Hindlimb muscle (tissue), 1 donor: ENCODE measurements at places on chromosomes 7 and 10.
A peak's percentile ranks its signal among the peaks of the same experiment; 100 is the strongest.

DNA sequence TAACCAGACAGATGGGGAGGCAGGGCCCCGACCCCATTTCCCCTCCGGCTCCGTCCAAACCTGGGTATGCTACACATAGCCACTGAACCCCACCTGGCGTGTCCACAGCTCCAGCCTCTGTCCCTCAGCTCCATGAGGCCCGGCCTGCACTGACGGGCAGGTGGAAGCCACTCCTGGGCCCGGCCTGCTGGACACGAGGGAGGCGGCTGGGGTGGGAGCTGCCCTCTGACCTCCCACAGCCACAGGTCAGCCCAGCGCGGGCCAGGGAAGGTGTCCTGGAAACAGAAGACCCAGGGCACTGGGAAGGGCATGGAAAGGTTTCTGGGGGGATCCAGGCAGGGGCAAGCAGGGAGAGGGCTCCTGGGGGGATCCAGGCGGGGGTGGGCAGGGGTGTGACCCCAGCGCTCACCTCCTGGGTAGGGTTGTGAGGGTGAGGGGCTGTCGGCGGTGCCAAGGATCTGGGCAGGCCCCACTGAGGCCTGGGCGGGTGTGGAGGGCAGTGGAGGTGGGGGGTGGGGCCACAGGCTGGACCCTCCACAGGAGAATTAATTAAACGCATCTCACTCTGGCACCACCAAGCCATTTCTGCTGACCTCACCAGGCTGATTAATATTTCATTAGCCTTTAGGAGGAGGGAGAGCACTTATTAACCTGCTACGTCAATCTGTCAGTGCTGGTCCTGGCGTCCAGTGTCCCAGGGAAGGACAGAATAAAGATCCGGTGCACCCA is 108.9 kb downstream of the UNCX start:
- no peak for DNase-seq

DNA sequence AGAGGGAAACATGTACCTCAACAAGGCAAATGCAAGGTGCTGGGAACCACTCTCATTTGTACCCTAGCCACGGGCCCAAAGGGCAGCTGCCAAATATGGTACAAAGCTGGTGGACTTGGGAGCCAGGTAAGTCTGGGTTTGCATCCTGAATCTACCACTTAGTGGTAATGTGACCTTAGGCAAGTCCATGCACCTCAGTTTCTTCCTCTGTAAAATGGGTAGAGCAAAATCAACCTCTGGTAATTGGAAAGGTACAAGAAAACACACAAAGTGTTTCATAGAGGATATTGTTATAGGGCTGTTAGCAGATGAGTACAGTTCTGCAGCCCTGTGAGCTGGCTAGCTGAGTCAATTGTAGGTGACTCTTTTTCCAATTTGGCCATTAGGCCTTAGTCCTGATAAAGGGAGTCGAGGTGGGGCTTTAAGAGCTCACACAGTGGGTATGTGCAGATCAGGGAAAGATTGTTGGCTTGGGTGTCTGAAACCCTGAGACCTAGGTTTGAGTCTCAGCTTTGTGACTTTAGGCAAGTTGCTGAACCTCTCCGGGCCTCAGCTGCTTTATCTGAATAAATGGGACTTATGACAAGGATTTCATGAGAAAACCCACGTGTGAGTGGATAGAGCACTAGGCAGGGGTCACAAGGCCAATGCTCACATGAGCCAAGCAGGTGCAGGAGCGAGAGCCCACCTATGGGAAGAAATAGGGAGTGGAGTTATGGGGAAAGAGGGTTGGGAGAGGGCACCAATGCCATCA is 121.3 kb upstream of the GDF10 start:
- DNase-seq: no peak

DNA sequence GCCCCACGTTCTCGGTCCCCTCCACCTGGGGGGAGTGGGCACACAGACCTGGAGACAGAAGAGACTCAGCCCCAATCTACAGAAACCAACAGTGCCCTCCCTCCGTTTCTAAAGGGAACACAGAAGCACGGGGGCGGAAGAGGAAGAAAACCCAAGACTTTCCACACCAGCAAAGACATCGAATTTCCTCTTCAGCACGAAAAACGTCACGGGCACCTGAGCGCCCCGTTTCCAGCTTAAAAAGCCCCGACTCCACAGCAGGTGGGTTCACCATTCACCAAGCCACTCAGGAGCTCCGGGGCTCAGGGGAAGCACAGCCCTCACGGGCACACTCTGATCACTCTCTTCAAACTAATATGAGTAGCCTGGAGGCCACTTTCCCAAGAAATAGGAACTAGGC is 19.6 kb downstream of the NUDT1 start:
- DNase-seq: no peak

DNA sequence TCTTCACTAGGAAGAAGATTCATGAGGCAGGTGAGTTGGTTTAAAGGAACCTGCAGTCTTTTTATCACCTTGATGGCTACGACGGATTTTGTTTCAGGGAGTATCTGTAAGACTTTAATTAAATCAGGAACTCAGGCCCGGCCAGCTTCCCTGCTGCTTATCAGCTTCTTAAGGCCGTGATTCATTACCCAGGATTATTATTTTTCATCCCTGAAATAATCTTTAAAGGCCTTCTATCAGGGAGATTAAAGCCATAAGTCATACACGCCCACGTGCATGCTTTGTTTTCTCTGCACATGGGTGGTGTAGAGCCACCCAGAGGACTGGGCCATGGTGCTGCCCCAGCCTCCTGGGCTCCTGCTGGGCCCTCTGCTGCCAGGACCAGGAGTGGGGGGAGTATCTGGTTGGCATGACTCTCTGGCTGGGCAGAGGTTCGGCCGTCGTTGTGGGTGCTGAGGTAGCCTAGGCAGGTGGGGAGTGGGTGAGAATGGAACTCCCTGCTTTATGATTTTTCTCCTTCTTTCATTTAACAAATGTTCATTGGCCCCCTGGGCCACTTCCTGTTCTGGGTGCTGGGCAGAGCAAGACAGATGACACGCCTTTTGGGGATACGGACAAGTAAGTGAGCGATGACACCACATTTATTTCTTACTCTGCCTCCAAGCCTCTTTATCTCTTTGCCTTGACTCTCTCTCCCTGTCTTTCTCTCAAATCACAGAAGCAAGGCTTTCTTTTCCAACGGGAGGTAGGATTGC is 39.0 kb upstream of the PCBD1 start:
- no peak for DNase-seq

GRCh38 chr7:46033592-46033991 is 112.5 kb upstream of the IGFBP3 start:
- no peak for DNase-seq

DNA sequence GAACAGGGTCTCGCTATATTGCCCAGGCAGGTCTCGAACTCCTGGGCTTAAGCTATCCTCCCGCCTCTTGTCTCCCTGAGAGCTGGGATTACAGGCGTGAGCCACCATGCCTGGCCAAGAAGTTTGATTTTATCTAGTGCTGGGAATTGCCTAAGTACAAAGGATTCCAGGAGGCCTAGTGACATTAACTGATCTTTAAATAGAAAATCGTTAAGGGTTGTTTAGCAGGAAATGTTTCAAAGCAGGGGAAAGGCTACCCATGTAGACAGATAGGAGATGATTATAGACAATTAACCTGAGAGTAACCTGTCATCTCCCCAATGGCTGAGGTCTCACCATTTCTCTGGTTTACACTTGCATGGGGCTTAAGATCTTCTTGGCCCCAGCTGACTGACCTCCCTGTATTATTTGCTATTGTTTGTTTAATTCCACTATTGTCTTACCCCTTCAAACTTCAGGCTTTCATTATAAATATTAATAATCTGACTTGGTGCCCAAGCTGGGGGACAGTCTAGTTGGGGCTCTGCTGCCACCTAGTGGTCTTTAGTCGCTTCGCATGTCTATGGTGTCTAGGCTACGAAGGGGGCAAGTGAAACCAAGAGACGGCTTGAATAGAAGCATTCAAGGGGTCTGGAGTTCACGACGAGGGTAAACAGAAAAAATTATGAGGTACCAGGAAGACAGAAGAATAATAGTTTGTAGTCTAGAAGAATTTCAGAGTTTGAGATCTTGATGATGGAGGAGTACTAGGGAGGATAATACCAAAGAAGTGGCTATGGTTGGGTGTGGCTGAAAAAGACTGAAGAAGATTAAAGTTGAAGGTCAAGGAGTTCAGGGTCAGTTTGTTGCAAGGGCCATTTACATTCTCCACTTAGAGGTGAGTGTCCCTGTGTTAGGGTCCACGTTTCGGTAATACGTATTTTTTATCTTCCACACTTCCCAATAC is 40.4 kb upstream of the BPGM start:
- DNase-seq: peak; percentile 63

- no peak for DNase-seq
These were observed 387.8 kb downstream of the SEMA3D start for GRCh38 chr7:84799106-84799505.

DNA sequence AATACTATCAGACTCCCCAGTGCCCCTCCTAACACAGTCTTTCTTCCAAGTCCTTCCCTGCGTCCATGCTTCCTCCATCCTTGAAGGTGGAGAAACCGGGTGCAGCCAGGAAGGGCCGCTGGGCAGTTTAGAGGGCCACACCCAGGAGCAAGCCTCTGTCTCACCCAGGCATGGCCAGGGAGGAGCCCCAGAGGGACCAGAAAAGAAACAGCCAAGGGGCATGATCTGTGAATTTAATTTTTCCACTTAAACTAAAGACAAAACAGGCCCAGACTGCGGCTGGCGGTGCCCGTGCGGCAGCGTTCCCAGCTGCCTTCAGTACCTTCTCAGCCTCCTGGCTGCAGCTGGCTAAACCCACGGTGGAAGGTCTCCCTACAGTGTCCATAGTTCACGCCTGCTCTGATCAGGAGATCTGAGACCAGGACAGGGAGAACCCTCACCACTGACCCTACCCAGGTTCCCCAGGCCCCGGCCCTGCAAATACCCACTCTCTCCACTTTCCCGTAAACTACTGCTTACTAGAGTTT is 12.9 kb downstream of the UNCX start:
- DNase-seq: no peak

DNA sequence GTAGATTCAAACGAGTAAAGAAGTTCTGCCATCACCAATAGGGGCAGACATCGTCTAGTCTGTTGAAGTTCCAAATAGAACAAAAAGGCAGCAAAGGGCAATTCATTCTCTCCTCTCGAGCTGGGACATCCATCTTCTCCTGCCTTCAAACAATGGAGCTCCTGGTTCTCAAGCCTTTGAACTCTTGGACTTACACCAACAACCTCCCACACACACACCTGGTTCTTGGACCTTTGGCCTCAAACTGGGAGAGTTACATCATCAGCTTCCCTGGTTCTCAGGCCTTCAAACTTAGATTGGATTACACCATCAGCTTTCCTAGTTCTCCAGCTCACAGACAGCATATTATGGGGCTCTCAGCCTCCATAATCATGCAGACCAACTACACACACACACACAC is 9.8 kb upstream of the GIMAP5 start:
- no peak for DNase-seq

- peak; percentile 37 for DNase-seq
These were observed 77.8 kb downstream of the PDGFA start for GRCh38 chr7:441684-442421.

- DNase-seq: no peak
These were observed 586.1 kb downstream of the SDK1 start for GRCh38 chr7:3887096-3887690.

DNA sequence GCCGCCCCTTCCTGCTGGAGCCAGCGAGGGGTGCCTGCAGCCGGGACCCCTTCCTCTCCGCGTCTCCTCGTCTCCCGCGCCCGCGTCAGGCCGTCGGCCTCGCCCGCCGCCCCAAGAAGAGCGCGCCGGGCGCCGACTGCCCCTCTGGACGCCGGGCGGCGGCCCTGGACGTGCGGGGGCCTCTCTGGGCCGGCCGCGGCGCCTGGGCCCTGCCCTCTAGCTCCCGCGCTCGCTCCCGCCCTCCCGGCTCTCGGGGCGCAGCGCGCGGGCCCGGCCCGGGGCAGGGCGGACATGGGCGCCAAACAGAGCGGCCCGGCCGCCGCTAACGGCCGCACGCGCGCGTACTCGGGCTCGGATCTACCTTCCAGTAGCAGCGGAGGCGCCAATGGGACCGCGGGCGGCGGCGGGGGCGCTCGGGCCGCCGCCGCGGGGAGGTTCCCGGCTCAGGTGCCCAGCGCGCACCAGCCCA is 704 bp downstream of the ZNRF2 start:
- DNase-seq: peak; percentile 55

DNA sequence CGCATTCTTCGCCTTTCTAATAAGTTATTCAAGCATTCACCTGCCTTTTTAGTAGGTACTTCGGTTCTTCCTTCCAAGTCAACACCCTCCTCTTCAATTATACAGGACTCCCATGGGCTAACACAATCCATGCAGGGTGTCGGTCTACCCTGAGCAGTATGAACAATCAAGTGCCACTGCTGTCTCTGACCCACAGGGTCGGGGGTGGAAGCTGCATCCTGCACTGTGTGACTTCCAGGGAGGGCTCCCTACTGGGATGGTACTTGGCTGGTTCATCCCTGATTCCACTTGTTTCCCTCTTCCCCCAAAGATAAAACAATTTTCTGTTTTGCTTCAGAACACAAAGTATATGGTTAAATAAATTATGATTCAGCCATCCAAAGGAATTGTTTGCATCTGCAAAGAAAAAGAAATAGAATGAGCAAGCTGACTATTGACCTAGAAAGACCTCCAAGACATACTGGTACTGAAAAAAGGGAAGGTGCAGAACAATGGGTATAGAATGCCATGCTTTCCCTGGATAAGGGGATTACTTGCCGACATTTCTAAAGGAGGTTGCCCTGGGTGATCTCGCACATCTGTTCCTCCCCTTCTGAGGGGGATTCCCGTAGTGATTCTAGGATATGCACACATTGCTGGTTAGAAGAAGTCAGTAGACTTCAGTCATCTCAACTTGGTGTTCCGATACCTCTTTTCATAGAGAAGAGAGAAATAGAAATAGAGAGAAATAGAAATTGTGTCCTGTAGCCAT is 89.1 kb upstream of the AGR3 start:
- DNase-seq: no peak

DNA sequence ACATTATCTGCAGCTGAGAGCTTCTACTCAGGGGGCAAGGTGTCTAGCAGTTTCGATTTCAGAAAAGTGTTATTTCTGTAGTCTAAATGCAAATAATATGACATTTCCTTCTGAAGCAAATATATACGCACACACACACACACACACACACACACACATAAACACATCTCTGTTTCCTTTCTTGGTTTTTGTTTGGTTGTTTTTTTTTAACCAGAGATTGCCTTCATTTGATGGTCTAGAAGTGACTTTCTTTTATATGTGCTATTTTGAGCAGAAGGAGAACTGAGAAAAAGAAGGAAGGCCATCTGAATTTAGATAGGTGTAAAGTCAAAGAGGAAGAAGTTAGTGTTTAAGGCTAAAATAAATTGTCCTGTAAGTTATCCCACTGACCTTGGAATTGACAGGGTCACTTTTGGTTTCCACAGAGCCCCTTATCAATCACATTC is 142.2 kb downstream of the TRIL start:
- DNase-seq: no peak
